Mesenteric fat pad (tissue), 1 donor: ENCODE measurements at places on chromosomes 6 and 20.

DNA sequence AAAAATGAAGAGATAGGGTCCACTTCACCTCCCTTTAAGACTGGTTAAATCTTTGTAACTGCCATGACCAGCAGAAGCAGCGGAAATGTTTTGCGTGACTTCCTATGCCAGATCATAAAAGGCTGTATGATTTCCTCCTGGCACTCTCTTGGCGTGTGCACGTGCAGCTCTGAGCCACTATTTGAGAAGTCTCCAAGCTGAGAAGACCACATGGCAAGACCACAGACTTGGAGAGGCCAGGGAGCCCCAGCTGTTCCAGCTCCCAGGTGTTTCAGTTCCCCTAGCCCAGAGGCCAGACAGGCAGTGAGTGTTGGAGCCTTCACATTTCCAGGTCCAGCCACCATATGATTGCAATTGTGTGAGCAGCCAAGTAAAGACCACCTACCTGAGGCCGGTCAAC, 259.3 kb upstream of the RIN2 start:
- no peak for DNase-seq

DNA sequence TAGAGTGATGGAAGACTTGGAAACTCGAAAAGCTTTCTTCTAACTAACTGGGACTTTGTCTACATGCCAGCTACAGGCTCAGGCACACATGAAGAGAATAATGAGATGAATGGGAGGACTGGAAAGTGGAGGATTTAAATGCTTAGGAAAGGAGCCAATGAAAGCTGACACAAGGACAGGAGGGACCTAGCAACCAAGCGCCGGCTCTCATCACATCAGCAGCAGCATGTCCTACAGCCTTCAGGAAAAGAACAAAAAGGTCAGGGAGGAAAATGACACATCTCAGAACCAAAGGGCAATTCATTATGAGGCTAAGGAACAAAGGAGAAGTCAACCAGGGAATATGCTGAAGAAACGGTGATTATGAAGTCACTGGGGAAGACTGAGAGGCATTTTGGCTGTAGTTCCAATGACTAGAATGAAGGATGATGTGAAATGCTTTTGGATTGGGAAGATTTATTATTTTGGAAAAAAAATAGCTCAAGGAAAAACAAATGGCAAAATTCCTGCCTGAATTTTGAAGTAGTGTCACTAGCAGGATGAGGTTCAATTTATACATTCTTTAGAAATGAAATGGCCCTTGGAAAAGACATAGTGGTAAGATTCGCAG, 5.7 kb downstream of the BACH2 start:
- no peak for DNase-seq

DNA sequence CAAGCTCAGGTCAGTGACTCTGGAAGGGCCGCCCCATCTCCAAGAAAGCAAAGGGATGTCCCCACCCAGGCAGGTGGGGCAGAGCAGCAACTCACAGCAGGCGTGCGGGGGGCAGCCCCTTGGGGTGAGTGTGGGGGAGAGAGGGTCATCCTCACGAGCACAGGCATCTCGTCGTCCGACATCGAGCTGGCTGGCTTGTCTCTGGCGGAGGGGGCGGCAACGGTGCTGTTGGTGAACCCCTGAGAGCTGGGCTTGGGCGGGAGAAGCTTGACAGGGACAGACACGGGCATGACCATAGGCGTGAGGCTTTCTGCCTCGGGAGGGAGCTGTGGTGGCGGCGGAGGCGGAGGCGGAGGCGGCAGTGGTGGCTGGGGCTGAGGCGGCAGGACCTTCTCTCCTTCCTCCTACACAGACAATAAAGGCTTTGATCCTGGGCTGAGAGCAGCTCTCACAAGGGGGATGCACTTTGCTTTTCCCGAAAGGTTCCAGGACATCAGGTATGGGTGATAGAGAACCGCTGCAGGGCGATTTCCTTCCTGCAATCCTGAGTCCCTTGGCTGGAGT, 45.6 kb upstream of the MRPS10 start:
- DNase-seq: peak; percentile 81

DNA sequence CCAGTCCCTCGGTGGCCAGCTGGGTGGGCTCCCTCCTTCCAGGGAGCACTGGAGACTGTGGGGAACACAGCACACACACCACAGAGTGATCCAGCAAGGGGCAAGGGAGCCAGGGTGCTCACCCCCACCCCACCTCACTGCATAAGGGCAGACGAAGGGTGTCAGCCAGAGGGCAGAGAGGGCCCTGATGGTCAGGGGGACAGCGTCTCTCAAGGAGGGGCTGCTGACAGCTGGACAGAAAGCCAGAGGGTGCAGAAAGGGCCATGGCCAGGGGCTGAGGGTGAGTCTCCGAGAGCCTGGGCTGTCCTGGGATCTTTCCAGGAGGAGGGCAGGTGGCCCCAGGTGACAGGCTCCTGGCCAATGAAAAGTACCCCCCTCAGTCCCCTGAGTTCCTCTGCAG, 73.4 kb upstream of the PMEPA1 start:
- DNase-seq: peak; percentile 73

GRCh38 chr6:7463785-7464184, 74.2 kb downstream of the RIOK1 start:
- no peak for DNase-seq

GRCh38 chr20:58233881-58234528, 5.6 kb upstream of the ANKRD60 start:
- no peak for DNase-seq

- DNase-seq: no peak
Observed at GRCh38 chr6:55668591-55668990, 89.6 kb upstream of the HMGCLL1 start.

DNA sequence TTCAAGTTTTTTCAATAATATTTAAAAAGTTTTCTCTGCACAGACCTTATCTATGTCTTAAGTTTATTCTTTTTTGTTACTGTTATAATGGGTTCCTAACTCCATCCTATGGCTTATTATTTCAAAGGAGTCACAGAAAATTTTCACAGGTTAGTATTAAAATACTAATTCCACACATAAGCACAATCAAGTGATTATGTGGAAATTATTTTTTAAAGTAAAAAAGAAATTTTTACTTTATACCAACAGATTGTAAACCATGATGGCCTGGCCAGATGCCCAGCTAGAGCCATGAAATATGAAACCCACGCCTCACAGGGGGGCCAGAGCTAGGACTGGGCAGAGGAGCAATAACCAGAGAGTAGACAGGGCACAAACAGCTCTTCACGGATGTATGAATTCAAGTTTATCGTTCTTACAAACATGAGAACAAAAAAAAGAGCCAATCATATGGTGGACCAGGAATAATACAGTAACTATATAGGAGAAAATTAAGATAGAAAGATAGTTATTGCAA, 34.0 kb downstream of the NUDT3 start:
- no peak for DNase-seq

DNA sequence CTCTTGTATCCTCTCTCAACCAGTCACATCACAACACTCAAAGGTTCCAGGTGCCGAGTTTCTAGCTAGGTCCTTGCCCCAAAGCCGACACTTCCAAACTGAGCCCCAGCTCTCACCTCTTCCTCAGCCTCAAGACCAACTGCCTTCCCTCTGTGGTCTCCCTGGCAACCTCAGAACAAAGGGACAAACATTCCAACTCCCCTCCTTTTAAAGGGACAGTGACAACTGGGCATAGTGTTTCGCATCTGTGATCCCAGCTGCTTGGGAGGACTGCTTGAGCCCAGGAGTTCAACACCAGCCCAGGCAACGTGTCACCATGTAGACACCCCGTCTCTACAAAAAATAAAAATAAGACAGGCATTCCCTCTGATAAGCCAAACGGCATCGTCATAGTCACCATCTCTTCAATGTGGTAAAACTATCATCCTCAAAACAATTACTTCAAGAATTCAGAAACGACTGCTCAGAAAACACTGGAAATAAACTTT, 11.3 kb downstream of the DIDO1 start:
- no peak for DNase-seq

DNA sequence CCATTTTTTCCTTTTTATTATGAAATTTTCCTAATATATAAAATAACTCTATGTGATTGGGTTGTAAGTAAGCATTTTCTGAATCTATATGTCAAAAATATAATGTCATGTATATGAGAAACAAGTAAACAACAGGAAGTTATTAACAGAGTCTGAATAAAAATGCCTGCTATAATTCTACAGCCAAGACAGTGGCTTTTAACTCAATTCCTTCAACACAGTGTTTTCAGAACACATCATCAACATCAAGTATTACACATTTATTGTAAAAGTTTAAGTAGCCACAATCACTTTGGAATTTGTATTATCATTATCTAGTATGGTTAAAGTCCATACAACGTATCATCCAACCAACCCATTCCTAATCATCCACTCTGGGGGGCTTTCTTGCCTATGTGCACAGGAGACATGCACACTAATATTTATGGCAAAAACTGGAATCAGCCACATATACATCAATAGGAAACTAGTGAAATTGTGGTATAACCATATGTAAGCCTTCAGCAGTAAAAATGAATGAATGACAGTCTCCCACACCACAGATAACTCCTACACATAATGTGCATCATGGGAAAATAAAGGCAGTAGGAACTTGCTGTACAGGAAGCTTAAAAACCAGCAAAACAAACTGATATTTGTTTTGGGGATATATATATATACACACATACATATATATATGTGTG, 6.9 kb upstream of the HLA-A start:
- DNase-seq: no peak

- DNase-seq: no peak
Observed at GRCh38 chr6:116512734-116513133, 1.3 kb downstream of the CALHM5 start.

GRCh38 chr20:313948-314347, 11.4 kb upstream of the SOX12 start:
- DNase-seq: no peak

GRCh38 chr6:107716688-107717089, 107.4 kb downstream of the SCML4 start:
- no peak for DNase-seq

- DNase-seq: no peak
Observed at GRCh38 chr6:158854214-158855101, 35.3 kb upstream of the EZR start.

GRCh38 chr6:15549371-15549770, 113.5 kb downstream of the DTNBP1 start:
- no peak for DNase-seq

GRCh38 chr20:52783769-52784168, 188.4 kb upstream of the TSHZ2 start:
- DNase-seq: no peak

- DNase-seq: no peak
Observed at GRCh38 chr6:149372062-149372461, 28.0 kb upstream of the SUMO4 start.

GRCh38 chr20:22862671-22863230, 172.4 kb upstream of the SSTR4 start:
- DNase-seq: no peak

DNA sequence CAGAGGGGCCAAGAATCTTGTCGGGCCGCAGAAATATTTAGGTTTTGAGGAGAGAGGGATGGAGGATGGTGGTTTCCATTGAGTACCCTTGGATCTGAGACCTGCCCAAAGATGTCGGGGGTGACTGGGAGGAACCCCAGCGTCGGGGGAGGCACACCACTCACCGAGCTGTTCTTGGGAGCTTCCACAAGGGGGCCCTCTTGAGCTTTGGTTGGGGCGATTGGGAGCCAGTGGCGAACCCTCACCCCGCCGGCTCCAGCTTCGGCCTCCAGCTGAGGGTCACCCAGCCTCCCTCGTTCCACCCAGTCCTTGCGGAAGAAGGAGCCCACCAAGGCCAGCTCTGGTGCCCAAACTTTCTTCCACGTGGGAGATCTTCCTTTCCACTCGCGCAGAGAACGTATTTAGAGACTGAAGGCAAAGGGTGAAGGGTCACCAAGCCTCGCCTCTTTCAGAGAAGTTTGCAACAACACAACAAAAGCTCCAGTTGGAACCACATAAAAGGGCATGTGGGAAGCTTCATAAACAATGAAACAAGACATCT, 33.6 kb downstream of the APCDD1L start:
- DNase-seq: peak; percentile 90

GRCh38 chr6:25639653-25640052, 12.4 kb upstream of the SCGN start:
- DNase-seq: no peak

DNA sequence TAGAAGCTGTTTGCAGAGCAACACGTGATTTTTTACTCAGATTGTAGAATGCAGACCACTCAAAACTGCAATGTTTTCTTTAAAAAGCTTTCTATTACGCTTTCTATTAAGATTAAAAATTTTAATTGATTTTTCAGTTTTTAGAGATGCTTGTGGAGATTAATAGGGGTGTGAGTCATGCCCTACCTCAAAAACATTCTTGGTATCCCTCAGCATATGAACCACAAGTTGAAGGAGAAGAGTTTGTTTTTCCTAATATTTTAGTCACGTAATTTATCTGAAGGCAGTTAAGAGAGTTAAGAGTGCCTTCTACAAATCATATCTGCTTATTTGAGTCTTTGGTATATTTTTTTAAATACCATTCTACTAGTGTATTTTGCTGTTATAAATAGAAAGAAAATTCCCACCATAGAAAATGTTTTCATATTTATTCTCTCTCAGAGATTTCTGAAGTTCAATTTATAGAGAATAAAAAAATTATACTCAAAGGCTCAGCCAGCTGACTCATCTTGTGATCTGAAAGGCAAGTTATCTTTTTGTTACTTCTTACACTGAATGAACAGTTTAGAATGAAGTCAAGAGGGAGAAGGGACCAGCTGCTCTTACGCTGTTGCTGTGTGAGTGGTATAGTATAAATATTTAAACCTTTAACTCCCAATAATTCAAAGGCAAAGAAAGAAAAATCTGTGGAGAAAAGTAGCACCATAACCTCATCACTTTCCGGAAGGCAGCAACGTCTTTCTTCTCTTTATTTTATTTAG, 7.6 kb downstream of the RIPOR2 start:
- DNase-seq: no peak
